Breast epithelium (tissue), 4 donors: ENCODE measurements at places on chromosomes 1 and 21.

GRCh38 chr1:25030674-25031589 lies 100.9 kb upstream of the RUNX3 start:
- no peak for DNase-seq

GRCh38 chr1:244353551-244354091 lies 98.1 kb downstream of the ADSS2 start:
- no peak for DNase-seq

- DNase-seq = no peak
Observed at GRCh38 chr1:185244015-185244747, 72.9 kb downstream of the IVNS1ABP start.

- no peak for DNase-seq
Observed at GRCh38 chr21:25280061-25280460, 327.2 kb downstream of the MRPL39 start.

GRCh38 chr1:88441022-88441421 lies 243.1 kb upstream of the PKN2 start:
- DNase-seq = no peak

DNA sequence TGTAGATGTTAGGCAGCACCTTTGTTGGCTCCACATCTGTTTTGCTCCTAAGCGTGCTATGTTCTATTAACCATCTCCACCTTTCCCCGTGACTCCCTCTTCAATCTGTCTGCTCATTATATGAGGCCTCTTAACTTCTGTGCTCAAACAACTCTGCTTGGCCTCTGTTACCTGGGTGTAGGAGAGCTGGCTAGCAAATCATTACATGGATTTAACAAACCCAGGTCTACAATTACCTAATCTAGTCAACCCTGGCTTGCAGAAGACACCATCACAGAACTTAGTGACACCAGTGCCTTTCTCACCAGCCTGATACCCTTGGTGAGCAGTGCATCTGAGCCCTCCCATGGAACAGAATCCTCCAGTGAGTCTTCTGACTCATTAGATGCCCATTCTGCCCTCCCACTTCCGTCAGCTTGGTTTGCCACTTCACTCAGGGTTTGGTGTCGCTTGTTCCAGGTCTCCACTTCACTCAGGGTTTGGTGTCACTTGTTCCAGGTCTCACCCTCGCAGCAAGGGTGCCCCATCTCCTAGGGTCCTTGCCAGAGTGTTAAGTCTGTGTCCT lies 92.0 kb upstream of the KIF26B start:
- DNase-seq = no peak

DNA sequence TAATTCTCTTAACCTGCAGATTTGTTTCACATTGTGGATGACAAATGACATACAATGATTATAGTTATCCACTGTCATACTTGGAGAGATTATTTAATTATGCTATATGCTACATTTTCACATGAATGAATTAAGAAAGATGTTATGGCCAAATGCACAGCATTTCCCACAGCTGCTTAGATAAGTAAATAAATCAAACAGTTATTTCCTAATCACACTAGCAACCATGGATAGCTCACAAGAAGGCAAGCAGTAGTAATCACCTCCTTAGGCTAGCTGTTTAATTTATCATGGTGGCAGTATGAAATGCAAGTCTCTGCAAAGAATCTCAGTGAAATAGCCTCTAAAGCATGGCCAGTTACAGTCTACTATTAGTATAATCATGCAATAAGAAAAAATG lies 1581.5 kb downstream of the NCAM2 start:
- DNase-seq = no peak

DNA sequence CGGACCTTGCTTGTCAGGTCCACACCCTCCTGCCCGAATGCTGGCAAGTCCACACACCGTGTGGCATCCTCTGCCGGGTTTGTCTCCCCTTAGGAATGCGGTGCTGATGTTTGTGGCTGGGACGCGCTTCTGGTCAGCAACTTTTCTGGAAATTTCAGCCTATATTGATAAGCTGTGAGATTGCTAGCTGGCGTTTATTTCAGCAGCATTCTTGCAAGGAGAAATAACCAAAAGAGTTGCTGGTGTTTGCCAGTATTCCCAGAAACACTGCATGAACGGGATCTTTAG lies 601 bp downstream of the CEPT1 start:
- DNase-seq = no peak

GRCh38 chr1:234091876-234092275 lies 187.4 kb downstream of the SLC35F3 start:
- DNase-seq = no peak

DNA sequence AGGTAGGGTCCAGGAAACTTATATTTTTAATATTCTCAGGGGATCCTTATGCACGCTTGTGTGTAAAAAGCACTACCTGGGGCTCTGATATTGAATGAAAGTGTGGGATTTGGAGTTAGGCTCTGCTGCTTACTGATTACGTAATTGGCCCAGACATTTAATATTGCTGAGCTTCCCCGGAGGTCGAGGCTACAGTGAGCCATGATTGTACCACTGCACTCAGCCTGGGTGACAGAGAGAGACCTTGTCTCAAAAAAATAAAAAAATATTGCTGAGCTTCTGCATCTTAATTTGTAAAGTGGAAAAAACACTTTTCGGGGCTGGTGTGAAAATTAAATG lies 62.2 kb upstream of the KIF26B start:
- no peak for DNase-seq

DNA sequence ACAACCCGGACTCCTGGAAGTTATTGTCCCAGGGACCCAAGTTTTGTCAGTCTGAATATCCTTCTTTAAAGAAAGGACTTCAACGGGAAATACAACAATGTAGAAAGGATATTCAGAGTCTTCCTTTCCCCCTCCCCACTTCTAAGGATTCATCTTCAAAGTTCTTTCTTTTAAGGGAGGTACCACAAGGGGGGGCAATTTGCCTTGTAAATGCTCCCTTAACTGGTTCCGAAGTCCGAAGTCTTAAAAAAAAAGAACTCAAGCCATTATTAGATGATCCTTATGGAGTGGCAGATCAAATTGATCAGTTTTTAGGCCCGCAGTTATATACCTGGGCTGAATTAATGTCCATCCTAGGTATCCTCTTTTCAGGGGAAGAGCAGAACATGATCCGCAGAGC lies 47.0 kb downstream of the SERINC2 start:
- no peak for DNase-seq

GRCh38 chr1:110918016-110918415 lies 45.1 kb downstream of the CD53 start:
- DNase-seq = no peak

GRCh38 chr1:118486199-118486598 lies 301.2 kb upstream of the SPAG17 start:
- DNase-seq = no peak

DNA sequence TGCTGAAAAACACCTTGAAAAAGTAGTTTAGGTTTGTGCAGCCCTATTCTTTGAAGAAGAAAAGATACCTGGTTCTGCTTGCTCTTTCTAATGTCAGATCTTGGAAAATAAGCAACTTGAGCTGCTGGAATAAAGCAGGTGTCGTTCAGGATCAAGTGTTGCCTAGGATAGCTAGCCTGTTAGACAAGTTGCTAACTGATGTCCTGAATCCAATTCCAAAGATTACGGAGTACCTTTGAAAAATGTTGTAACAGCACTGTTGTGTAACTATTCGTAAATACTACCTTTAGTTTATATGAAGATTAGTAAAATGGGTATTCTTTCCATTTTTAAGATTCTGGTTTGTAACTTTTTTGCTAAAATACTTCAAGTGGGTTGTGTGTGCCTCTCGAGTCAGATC lies 151.5 kb downstream of the CLEC20A start:
- DNase-seq = no peak

DNA sequence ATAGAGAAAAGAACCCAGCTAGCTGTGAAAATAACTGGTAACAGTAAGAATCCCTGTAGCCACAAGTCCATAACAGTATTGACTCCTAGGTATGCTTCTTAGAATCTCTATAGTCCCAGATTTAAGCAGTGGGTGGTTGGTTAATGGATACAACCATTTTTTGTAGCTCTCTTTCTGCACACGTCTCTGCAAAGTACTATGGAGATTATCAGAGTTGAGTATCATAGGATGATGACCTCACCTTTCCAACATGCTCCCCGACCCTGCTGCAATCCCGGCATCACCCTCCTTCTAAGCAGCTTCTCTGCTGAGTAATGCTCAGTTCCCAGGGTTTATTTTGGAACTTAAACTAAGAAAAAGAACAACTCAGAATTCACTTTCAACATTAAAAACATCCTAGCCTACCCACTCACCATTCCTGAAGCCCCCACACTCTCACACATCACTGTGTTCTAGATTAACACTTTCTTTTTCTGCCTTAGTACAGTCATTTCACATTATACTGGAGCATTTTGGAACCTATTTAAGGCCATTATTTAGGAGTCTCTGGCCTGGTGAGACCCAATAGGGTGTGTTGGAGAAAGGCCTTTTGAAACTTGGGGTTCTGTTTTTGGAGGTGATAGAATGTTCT lies 2.7 kb downstream of the MLLT11 start:
- DNase-seq = no peak

DNA sequence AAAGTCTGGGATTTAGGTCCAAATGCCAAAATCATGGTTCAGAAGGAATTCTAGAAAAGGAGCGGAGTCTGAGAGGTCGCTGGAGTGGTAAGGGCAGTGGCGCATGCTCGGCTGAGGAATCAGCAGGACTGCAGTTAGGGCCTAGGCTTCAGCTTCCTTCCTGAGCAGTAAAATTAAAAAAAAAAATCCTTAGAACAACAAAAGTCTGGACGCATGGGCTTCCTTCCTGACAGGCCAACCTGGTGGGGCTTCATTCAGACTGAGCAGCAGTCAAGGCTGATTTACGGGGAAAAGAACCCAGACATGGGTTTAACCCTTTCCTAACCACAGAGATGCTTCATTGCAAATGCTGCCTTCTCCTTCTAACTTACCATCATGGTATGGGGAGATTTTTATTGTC lies 17.1 kb downstream of the RNF220 start:
- no peak for DNase-seq

- no peak for DNase-seq
Observed at GRCh38 chr1:43977376-43978263, 1.4 kb upstream of the B4GALT2 start.

- DNase-seq = peak; percentile 44
Observed at GRCh38 chr21:45073301-45074047, 906 bp upstream of the ADARB1 start.

DNA sequence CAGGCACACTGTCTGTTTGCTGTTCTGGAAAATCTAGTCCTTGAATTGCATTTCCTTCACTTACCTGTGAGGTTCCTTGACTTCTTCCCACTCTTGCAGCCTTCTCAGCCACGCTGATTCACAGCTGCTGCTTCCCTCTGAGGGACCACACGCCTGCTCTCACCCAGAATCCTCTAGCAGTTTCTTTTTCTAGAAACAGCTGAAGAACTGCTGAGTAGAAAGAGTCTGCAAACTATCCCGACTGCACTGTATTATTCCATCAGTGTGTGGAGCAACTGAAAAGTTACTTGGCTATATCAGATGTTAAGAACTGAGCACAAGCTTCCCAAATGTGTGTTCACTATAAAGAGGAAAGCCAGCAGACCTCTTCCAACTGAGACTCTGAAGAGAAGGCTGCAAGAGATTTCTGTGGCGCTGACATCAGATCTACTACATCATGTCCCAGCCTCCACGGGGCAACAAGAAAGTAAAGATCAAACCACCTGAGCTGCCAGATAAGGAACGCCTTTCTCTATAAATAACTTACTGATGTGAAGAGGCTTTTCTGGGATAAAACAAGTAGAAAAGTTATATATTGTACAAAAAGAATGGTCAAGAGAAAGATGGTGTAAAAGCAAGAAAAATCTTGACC lies 226.6 kb downstream of the RERE start:
- DNase-seq = no peak

DNA sequence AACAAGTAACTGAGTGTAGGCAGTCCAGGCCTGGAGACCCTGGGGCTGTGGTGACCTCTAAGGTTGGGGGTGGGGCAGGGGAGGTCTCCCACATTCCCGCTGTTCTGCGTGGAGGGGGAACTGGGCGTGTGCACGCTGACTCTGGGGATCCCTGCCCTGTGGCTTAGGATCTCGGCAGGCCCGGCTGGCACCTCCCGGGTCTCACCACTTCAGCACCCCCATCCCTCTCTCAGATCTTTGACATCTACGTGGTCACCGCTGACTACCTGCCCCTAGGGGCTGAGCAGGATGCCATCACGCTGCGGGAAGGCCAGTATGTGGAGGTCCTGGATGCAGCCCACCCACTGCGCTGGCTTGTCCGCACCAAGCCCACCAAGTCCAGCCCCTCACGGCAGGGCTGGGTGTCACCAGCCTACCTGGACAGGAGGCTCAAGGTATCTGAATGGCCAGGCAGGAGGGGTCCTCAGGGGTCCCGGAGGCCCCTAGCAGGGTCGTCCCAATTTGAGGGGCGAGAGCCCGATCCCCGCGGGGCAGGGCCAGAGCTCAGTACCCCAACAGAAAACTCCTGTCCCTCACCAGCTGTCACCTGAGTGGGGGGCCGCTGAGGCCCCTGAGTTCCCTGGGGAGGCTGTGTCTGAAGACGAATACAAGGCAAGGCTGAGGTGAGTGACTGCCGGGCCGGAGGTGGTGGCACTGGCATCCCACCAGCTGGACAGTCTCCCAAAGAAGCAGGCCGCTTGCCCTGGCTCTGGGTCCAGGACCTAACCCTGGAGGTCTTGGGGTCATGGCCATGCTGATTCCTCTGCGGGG lies 68.7 kb downstream of the TRIM11 start:
- DNase-seq = no peak

DNA sequence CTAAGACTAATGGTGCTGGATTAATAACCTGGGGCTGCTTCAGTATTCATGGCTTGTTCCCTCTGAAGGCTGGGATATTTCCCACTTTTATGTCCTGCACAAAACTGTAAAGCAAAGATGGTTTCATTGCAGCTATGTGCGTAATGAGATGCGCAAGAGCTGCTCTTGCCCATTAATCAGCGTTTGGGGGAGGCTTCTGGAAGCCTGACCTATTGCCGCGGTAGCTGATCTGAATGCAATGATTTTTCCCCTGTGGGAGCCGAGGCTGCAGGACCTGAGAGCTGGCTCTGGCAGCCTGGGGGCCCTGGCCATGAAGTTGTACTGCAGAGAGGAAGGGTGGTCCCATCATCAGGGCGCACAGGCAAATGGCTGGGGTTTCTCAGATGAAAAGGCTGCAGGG lies 239.8 kb downstream of the CAMTA1 start:
- no peak for DNase-seq

- no peak for DNase-seq
Observed at GRCh38 chr1:58476179-58476578, 70.3 kb downstream of the OMA1 start.

DNA sequence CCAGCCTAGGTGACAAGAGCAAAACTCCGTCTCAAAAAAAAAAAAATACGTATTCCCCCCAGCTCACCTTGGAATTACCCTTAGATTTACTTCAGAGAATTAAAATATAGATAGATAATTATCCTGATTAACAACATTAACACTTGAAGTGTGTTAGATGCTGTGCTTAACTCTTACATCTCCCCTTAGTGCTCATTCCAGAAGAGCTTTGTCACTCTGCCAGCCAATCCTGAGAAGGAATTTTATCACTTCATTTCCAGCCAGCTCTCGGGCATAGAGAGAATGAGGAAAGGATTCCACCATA lies 1.6 kb upstream of the SHC1 start:
- no peak for DNase-seq
